ENCODE measurements at places on chromosomes 12 and 14.
A peak's percentile ranks its signal among the peaks of the same experiment; 100 is the strongest.

- peak; percentile 58 for DNase-seq
These were observed 32.4 kb downstream of the BICD1 start for GRCh38 chr12:32139064-32139421.

DNA sequence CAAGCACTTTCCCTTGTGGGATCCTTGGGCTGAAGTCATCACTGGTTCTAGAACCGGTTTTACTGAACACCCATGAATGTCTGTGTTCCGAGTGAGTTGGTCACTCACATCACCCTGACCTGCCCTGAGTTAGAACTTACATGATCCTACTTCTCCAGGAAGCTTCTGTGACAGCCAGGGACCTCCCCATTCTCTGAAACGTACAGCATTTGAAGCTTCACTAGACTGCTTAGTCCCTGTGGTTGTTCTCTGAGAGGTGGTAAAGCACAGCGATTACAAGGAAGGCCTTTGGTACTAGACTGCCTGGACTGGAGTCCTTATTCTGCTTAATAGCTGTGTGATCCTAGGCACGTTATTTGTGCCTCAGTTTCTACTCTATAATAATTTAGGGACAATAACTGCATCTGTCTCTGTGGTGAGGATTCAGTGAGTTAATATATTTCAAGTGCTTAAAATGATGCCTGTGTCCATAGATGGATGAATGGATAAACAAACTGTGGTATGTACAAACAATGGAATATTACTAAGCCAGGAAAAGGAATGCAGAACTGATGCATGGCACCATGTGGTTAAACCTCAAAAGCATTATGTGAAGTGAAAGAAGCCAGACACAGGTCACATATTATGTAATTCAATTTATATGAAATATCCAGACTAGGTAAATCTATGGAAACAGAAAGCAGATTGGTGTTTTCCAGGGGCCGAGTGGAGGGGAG lies 54.7 kb upstream of the DDX11 start:
- DNase-seq, result no peak

GRCh38 chr12:44677724-44678123 lies 198.4 kb downstream of the NELL2 start:
- no peak for DNase-seq

- DNase-seq, result no peak
These were observed 40.5 kb downstream of the DLK1 start for GRCh38 chr14:100767003-100767787.

GRCh38 chr12:62217466-62218194 lies 42.6 kb upstream of the USP15 start:
- no peak for DNase-seq

DNA sequence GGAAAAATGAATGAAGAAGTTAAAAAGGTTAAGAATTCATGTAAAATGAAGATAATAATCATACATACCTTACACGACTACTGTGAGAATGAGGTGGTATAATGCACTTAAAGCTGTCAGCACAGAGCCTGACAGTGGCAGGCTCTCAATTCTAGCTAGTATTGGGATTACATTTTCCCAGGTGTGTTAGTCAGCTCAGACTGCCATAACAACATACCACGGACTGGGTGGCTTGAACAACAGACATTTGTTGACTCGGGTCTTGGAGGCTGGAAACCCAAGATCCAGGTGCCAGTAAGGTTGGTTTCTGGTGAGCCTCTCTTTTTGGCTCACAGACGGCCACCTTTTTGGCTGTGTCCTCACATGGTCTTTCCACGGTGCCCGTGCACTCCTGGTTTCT lies 167.8 kb downstream of the CHST11 start:
- DNase-seq, result no peak

DNA sequence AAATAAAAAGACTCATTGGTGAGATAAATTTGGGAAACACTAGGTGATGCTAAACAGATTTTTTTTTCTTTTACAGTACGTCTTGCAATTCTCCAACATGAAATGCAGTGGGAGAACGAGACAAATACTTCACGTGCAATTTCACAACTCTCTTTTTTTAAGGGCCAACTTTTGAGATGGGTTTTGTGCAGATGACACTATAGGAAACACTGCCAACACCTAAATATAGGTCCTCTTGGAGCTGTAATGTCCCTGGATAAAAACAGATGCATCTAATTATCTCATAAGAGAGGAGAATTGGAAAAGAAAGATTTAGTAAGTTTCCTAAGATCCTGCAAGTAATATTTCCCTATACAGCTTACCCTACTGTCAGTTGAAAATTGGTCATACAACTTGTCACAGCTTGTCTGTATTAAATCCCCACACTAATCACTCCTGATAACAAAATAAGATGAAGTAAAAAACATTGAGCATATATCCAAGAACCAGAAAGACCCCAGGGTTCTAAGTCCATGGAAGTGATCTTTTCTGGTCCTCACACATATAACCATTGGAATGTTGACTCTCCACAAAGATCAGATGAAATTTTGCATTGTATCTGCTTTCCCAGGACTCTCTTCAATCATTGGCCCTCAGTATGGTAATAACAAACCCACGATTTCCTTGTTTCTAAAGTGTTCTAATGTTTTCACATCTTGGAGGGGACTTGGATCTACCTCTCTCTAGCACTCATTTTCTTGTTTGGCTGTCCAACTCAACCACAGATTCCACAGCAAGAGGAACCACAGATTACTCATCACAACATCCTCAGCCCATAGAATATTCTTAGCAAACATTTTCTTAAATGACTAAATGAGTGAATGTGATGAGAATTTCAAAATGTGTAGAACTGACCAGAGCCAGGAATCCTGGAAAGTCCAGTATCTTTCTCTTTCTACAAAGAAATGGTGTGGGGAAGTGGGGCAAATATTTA lies 769.4 kb upstream of the USP15 start:
- no peak for DNase-seq

DNA sequence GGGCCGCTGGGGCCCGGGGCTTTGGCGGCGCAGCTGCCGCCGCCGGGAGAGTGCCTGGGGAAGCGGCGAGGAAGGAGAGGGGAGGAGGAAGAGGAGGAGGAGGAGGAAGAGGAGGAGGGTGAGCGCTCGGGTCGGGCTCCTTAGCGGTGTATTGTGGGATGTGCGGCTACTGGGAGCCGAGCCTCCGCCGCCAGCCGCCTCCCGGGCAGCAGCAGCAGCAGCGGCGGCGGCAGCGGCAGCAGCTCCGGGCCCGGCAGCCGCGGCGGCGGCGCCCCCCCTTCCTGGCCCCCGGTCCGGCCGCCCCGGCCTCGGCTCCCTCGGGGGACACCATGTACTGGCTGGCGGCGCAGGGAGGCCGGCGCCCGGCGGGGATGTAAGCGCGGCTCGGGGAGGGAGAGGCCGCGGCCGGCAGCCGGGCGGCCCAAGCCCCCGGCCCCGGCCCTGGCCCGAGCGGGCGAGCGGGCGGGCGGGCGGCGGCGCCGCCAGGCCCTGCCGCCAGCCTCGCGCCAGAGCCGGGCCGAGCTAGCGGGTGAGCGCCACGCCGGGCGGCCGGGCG lies at the start of gene SETD1B:
TSS of gene SETD1B (plus strand) at position 149 of the 556 bp plus-strand sequence. CDS start 729 bp downstream, outside the sequence.
- DNase-seq, result peak; percentile 72

DNA sequence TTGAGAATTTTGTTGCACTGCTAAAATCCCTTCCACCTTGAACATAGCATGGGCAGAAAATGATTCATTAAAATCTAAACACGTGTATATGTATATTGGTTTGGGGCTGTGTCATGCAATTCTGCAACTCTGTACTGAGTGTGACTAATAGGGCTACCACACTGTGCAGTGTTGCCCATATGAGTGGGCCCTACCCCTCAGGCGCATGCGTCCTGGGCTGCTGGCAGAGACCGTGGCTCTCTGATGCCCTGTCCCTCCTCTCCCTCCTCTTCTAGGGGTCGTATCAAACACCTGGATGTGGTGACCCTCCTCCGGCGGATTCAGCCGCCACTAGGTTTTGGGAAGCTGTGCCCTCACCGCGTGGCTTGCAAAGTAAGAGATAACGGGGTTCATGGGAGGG lies 128.4 kb upstream of the FKBP4 start:
- DNase-seq, result no peak

- DNase-seq, result no peak
These were observed 18.7 kb upstream of the EPYC start for GRCh38 chr12:91023326-91024004.

DNA sequence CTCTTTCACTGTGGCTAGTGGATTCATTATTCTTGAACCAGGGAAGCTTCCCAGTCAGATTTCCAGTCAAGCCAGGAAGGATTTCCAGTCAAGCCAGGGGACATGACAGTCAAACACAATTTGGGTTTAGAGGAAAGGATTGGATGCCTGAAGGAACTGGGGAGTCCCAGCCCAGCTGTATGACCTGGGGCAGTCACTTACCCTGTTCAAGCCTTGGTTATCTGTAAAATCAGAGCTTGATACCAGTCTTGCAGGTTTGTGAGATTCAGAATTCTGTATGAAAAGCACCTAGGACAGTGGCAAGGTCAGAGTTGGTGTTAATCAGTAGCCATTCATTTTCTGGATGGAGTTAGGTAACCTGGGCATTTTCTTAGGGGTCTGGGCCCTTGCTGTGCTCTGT lies 152.7 kb downstream of the CHST11 start:
- DNase-seq, result no peak

GRCh38 chr14:39472078-39472477 lies 39.8 kb upstream of the FBXO33 start:
- DNase-seq, result no peak

- no peak for DNase-seq
These were observed 10.1 kb upstream of the ARID4A start for GRCh38 chr14:58288106-58288792.

DNA sequence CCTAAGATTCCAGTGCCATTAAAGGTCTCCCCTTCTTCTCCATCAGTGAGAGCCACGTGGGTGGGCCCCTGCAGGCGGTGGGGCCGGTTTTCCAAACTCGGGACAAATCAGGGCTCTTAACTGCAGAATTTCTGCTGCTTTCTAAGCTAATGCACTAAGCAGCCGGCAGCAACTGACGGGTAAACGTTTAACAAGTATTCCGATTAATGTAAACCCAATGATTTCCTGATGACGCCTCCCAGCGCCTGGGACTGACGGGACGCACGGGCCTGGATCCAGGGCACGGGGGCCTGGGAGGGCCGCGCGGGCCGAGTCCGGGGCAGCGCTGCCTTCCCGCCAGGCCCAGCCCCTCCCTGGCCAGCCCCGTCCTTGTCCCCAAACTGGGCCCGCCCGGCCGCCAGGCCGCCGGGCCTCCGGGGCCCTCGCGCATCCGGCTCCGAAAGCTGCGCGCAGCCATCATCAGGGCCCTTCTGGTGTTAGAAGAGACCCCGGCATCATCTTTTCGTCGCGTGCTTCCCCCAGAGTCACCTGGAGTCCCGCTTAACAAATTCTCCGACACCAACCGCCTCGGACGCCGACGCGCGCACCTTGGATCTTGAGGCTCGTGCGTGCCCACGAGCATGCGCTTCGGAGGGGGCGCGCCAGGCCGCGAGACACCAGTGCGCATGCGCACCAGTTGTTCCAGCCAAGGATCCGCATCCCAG lies at the start of gene MLH3:
TSS of gene MLH3 (minus strand) at position 616 of the 704 bp plus-strand sequence. CDS start 1,812 bp downstream, outside the sequence.
- DNase-seq, result peak; percentile 79

GRCh38 chr12:6294156-6295093 lies 16.1 kb upstream of the PLEKHG6 start:
- DNase-seq, result no peak

GRCh38 chr12:13890943-13891342 lies 90.5 kb downstream of the GRIN2B start:
- DNase-seq, result no peak

GRCh38 chr14:92225731-92226130 lies 97.2 kb upstream of the SLC24A4 start:
- DNase-seq, result no peak

DNA sequence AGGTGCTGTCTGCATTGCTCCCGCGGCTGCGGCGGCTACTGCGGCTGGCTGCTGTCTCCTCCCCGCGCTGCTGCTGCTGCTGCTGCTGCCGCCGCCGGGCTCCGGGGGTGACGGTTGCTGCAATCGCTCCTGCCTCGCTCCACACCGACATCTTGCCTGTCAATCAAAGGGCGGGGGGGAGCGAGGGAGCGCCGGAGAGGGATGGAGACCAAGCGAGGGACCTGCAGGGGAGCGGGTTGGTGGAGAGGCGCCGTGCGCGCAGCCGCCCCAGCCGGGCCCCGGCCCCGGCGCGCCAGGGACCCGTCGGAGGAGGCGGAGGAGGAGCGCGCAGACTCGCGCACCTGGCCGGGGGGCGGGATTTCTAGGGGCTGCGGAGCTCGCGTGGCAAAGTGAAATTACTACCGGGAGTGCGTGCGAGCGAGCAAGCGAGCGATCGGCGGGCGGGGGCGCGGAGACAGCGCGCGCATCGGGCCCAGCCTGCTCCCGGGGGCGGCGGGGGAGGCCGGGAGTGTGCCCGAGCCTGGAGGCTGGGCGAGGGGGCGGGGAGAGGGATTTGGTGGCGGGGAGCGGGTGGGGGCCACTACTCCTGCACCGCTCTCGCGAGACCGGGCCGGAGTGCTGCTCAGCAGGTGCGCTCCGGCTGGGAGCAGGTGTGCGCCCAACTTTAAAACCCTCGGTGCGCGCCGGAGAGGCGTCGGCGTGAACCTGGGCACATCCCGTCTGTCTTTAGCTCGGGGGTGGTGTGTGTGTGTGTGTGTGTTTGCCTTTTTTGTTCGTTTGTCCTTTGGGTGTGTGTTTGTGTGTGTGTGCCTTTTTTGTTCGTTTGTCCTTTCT lies at the start of gene KSR2:
TSS of gene KSR2 (minus strand) at position 165 of the 834 bp plus-strand sequence. CDS start 735 bp downstream, outside the sequence.
- DNase-seq, result peak; percentile 36

GRCh38 chr14:47778631-47779030 lies 103.2 kb upstream of the MDGA2 start:
- no peak for DNase-seq

GRCh38 chr14:99518441-99519346 lies 37.5 kb downstream of the CCNK start:
- peak; percentile 75 for DNase-seq

GRCh38 chr14:93113678-93114067 lies 2.1 kb downstream of the ITPK1 start:
- DNase-seq, result no peak

DNA sequence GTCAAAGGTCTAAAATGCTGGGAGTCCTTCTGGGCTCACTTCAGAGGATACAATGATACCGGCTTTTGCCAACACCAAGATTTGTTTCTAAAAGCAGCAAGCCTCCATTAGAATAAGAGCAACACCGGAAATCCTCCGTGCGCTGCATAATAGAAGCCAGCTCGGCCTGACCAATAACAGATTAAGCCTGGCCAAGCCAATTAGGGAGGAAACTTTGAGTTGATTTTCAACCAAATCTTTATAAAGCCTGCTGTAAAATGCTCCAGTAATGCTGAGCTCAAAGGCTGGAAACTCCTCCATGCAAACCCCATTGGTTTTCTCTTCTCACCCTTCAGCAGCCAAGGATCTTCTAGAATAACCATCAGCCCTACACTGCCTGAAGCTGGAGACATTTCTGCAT lies 150.1 kb downstream of the NTF3 start:
- no peak for DNase-seq

DNA sequence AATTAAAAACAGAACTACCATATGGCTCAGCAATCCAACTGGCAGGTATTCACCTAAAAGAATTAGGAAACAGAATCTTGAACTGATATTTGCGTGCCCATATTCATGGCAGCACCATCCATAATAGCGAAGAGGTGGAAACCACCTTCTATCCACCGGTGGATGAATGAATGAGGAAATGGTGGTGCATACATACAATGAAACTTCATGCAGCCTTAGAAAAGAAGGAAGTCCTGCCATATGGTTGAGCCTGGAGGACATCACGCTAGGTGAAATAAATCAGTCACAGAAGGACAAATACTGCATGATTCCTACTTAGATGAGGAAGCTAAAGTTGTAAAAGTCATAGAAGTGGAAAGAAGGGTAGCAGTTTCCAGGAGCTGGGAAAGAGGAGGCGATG lies 6.6 kb downstream of the TCL1A start:
- no peak for DNase-seq

- DNase-seq, result no peak
These were observed 259.5 kb downstream of the MSRB3 start for GRCh38 chr12:65537978-65538377.

Data from CD4-positive, alpha-beta T cell treated with Interleukin-15 for 1 hour (primary cell).